ENCODE measurements at places on chromosomes 13 and 19. TPM values are rescaled to one million over a fixed set of nuclear protein-coding genes. Genes with fewer than 3 reads are reported as not detected.

- peak; percentile 72 for DNase-seq
- peak overlapping the region; percentile 89 for H3K27ac ChIP-seq
- peaks cover 38% of the 10 kb centered on the region for H3K36me3 ChIP-seq
- H3K27me3 ChIP-seq: no peaks in the 10 kb centered on the region
- H3K4me1 ChIP-seq: peaks cover 37% of the 10 kb centered on the region
- H3K4me3 ChIP-seq: peak overlapping the region; percentile 79
These were observed 8.7 kb downstream of the MAP2K2 start for GRCh38 chr19:4115050-4115817.

GRCh38 chr19:38697197-38697596 is 47.1 kb downstream of the CAPN12 start:
- DNase-seq: no peak
- no peaks in the 10 kb centered on the region for H3K27me3 ChIP-seq
- no peak overlapping the region for H3K27ac ChIP-seq
- peaks cover 6% of the 10 kb centered on the region for H3K36me3 ChIP-seq
- H3K4me3 ChIP-seq: no peak overlapping the region
- peaks cover 42% of the 10 kb centered on the region for H3K4me1 ChIP-seq

DNA sequence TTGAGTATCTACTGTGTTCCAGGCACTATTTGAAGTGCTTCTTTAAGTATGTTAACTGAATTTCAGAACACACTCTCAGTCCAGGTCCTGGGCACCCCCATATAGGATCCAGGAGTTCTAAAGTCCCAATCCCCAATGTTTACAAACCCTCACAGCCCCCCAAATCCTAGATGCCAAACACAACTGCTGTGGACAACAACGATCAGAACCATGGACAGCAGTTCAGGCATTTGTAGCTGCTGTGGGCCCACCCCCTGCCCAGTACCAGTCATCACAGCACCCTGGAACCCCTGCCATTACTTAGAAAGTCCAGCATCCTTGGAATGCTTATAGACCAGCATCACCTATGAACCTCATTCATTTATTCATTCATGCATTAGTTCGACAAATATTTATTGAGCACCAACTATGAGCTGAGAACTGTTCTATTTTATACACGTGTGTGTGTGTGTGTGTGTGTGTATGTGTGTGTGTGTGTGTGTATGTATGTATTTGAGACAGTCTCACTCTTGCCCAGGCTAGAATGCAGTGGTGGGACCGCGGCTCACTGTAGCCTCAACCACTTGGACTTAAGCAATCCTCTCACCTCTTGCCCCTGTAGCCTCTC is 19.3 kb upstream of the SDHAF1 start:
- no peak overlapping the region for H3K27ac ChIP-seq
- H3K36me3 ChIP-seq: no peaks in the 10 kb centered on the region
- H3K4me3 ChIP-seq: no peak overlapping the region
- peaks cover 10% of the 10 kb centered on the region for H3K27me3 ChIP-seq

DNA sequence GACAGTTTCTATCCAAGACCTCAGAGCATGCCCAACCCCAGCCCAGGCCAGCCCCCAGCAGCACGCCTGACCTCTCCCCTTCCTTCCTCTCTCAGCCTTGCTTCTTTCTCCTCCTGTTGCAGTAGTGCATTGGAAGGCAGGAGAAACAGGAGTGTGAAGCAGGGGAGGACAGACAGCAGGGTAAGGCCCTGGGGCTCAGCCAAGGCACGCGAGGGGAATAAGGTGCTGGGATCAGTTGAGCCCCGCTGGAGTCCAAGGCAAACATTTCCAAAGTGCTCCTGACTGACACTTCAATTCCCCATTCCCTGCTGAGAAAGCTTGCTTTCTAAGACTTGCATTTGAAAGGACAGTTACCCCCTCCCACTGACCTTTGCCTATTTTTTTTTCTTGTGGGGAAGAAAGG is 73.1 kb upstream of the OLFM4 start:
- DNase-seq: no peak
- no peak overlapping the region for H3K27ac ChIP-seq
- no peaks in the 10 kb centered on the region for H3K4me1 ChIP-seq
- H3K27me3 ChIP-seq: no peaks in the 10 kb centered on the region
- H3K36me3 ChIP-seq: no peaks in the 10 kb centered on the region

DNA sequence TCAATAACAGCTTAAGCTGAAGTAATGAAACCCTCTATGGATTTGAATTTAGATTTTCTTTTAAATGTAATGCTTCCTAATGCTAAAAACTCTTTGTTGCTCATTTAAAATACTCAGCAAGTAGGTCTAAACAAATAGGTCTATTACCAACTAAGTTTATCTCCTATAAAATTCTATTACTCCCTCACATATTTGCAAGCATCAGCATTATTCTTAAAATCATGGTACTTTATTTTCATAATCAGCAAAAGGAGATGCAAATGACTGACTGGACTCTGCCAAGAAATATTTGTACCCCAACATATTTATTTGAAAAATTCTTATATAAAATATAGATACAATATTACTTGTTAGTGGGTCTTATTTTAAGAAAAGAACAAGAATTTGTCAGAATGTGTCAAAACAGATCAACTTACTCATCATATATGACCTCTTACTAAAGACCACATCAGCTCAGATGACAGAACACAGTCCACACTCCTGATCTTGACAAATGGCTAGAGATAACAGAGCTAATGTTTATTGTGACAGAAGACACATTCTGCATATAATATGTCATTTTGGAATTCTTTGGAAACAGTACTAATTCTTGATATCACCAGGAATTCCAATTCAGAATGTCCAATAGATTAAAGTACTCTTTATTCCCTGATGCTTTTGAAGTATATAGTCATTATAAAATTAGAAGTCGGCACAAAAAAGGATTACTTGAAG is 704.6 kb upstream of the PCDH9 start:
- no peak overlapping the region for H3K4me3 ChIP-seq
- H3K27me3 ChIP-seq: no peaks in the 10 kb centered on the region
- no peaks in the 10 kb centered on the region for H3K4me1 ChIP-seq
- no peak overlapping the region for H3K27ac ChIP-seq

DNA sequence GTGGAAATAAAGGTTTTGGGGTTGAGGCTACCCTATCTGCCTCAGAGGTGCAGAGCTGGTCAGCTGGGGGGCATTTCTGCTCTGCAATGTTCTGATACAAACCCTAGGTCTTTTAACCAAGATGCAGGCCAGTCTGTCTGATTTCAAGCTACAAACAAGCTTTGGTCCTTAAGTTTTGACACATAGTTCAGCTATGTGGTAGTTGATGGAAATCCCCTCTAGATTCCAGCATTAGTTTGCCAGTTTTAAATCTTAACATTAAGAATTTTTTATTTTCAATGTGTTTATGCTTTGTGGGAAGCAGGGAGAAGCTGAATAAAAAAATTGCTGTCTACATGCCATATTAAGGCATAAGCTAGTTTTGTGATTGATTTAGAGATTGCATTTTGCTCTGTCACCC is 225.7 kb downstream of the LMO7 start:
- DNase-seq: no peak
- H3K4me1 ChIP-seq: no peaks in the 10 kb centered on the region
- H3K4me3 ChIP-seq: no peak overlapping the region
- H3K36me3 ChIP-seq: no peaks in the 10 kb centered on the region
- peaks cover 6% of the 10 kb centered on the region for H3K27me3 ChIP-seq
- no peak overlapping the region for H3K27ac ChIP-seq

DNA sequence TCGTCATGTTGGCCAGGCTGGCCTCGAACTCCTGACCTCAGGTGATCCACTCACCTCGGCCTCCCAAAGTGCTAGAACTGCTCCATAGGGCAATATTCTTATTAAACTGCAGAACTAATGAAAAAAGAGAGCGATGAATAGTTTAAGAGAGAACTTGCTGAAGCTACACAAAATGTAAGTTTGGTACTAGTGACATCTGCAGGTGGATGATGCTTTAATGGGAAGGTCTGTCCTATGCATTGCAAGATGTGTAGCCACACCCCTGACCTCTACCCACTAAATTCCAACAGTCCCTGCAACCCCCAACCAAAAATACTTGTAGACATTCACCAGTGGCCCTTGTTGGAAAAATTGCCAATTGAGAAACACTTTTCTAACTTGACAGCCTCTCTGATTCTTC is 117.8 kb downstream of the NALCN start:
- H3K36me3 ChIP-seq: no peaks in the 10 kb centered on the region
- no peaks in the 10 kb centered on the region for H3K4me1 ChIP-seq
- no peak overlapping the region for H3K27ac ChIP-seq
- H3K27me3 ChIP-seq: peaks cover 3% of the 10 kb centered on the region
- no peak overlapping the region for H3K4me3 ChIP-seq

DNA sequence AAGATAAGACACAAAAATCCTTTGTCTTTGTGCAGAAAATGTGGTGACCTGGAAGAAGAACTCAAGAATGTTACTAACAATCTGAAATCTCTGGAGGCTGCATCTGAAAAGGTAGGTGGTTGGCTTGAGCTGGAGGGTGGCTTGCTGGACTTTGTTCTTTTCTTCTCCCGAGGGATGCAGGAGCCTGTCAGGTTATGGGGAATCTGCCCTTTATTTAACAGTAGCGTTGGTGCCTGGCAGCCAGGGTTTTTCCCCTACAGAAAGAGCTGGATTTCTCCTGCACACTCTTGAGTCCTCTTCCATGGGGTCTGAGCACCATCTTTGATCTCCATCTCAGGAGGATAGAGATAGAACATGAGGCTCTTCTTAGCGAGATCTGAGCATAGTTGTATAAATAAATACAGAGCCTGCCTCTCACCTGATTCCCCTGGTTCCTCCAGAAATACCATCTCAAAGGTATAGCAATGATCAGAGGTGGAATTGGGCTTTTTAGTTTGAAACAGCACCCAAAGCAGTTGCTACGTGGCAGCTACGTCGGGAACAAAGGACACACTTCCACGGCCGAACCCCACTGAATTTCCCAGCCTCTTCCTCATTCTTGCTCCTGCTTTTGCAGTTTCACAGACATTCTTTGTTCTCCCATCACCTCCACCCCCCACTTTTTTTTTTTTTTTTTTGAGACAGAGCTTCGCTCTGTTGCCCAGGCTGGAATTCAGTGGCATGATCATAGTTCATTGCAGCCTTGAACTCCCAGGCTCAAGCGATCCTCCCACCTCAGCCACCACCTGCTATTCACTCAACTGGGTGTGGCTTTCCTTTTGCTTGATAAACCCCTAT is 12.9 kb downstream of the TPM4 start:
- H3K36me3 ChIP-seq: peaks cover 62% of the 10 kb centered on the region
- H3K27ac ChIP-seq: peak overlapping the region; percentile 56
- H3K4me3 ChIP-seq: no peak overlapping the region
- no peaks in the 10 kb centered on the region for H3K27me3 ChIP-seq

GRCh38 chr19:12886651-12886968 is 391 bp downstream of the KLF1 start:
- peak overlapping the region; percentile 47 for H3K4me3 ChIP-seq
- peaks cover 4% of the 10 kb centered on the region for H3K27me3 ChIP-seq
- H3K27ac ChIP-seq: no peak overlapping the region
- peaks cover 5% of the 10 kb centered on the region for H3K36me3 ChIP-seq
- H3K4me1 ChIP-seq: peaks cover 28% of the 10 kb centered on the region

DNA sequence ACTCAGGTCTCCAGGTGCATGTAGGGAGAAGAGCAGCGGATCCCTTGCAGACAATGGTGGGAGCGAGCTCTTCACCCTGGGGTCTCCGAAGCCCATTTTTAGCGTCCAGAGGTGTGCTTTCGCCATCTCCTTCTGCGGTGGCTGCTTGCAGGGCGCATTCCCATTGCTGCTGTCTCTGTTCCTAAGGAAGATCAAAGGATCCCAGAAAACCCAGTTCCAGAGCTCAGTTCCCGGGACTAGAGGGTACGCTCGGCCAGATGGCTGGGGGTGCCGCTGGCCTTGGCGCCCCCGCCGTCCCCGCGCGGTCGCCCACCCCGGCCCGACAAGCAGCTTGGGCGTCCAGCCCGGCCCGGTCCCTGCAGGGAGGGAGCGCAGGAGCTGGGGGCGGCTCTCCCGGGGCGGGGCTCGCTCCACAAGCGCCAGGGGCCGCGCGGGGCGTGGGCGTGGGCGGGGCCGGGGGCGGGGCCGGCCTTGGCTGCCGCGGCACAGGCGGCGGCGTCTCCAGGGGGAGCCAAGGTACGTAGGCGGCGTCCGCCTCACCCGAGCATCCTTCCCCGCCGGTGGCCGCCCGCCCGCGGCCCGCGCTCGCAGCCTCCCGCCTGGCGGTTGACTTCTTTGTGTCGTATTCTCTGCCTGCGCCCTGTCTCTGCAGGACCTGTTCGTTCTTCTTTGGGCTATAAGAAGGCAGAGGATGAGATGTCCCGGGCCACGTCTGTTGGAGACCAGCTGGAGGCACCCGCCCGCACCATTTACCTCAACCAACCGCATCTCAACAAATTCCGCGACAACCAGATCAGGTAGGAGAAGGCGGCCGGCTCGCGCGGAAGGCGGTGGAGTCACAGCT is 96.8 kb downstream of the ATP8A2 start:
- H3K36me3 ChIP-seq: peaks cover 2% of the 10 kb centered on the region
- H3K4me1 ChIP-seq: peaks cover 5% of the 10 kb centered on the region
- peak; percentile 48 for DNase-seq

- H3K4me1 ChIP-seq: peaks cover 4% of the 10 kb centered on the region
- no peak overlapping the region for H3K27ac ChIP-seq
- no peaks in the 10 kb centered on the region for H3K36me3 ChIP-seq
- H3K27me3 ChIP-seq: peaks cover 2% of the 10 kb centered on the region
- DNase-seq: no peak
These were observed 8.4 kb downstream of the PEX11G start for GRCh38 chr19:7480222-7480969.

Gene CLDND2
- total RNA-seq: 11.6 TPM

Gene GSK3A
- total RNA-seq: 42.2 TPM

DNA sequence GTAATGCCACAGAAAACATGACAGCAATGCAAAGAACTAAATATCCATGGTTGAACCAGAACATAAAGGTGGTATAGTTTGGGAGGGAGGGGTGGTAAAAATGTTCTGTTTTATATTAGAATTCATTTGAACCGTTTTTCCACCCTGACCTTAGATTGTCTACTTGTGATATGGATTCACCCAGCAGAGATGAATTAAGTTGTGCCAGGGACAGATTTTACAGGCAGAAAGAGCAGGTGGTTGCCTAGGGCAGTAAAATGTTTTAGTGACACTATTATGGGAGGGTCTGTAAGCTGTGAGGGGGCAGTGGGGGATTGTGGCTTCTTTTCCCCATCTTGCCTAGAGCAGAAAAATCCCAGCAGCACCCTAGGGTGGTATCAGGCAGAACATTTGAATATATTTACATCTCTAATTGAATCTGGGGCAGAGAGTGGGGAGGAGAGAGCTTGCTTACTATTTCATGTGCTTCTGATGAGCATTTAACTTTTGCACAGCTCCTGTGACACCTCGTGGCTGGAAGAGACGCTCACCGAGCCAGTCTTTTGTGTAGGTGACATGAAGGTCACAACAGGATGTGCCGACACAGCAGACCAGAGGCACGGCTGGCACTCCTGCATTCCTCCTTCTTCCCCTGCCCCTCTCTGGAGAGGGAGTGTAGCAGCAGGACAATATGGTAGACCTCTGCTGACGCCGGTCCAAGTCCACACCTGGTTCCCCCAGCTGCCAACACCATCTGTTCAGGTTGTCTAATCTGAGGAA is 452.3 kb downstream of the IRS2 start:
- DNase-seq: no peak
- no peaks in the 10 kb centered on the region for H3K36me3 ChIP-seq
- no peaks in the 10 kb centered on the region for H3K4me1 ChIP-seq
- H3K27me3 ChIP-seq: no peaks in the 10 kb centered on the region
